ENCODE measurements at places on chromosomes 16 and 17.

- no peak for DNase-seq
- H3K36me3 ChIP-seq, result no peaks in the 10 kb centered on the region
- H3K27me3 ChIP-seq, result no peaks in the 10 kb centered on the region
- H3K4me1 ChIP-seq, result no peaks in the 10 kb centered on the region
- no peak overlapping the region for H3K4me3 ChIP-seq
Observed at GRCh38 chr17:57751348-57751971, 6.4 kb upstream of the CCDC182 start.

DNA sequence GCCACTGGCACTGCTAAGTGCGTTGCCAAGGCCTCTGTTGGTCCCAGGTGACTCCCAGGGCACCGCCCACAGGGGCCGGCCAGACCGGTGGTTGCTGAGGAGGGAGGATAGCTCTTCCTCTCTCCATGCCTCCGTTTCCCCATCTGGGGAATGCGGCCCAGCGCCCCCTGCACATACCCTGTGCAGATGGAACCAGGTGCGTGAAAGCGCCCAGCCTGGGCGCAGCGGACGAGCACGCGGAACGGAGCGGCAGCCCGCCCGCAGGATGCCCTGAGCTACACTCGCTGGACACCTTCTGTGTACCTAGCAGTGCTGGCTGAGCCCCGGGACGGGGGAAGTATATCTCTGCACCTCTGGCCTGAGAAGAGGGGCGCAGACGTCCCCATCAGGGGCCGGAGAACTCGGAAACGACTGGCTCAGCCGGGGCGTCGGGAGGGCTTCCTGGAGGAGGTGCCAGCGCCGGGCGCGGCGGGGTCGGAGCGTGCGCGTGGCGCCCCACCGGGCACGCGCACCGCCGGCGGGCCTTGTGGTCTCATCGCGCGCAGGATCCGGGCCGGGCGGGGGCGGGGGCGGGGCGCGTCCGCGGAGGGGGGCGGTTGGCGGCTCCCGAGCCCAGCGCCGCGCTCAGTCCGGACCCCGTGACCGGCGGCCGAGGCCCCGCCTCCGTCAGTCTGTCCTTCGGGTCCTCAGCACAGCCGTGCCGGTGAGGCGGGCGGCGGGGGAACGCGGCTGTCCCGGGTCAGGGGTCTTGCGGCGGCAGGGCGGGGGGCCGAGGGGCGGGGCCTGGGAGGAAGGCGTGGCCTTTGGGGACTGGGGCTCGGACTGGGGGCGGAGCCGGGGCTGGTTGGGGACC lies at the start of the genes CCDC78 and HAGHL:
TSS of gene CCDC78 (minus strand) at position 6 of the 853 bp plus-strand sequence. CDS start 76 bp downstream, outside the sequence.
TSS of gene HAGHL (plus strand) at position 669 of the 853 bp plus-strand sequence. CDS start 404 bp downstream, outside the sequence.
- no peak within 1 kb of the TSS for H3K27ac ChIP-seq
- H3K4me1 ChIP-seq, result no peaks in the 10 kb centered on the region
- H3K36me3 ChIP-seq, result no peaks in the 10 kb centered on the region
- peak; percentile 49 for DNase-seq

DNA sequence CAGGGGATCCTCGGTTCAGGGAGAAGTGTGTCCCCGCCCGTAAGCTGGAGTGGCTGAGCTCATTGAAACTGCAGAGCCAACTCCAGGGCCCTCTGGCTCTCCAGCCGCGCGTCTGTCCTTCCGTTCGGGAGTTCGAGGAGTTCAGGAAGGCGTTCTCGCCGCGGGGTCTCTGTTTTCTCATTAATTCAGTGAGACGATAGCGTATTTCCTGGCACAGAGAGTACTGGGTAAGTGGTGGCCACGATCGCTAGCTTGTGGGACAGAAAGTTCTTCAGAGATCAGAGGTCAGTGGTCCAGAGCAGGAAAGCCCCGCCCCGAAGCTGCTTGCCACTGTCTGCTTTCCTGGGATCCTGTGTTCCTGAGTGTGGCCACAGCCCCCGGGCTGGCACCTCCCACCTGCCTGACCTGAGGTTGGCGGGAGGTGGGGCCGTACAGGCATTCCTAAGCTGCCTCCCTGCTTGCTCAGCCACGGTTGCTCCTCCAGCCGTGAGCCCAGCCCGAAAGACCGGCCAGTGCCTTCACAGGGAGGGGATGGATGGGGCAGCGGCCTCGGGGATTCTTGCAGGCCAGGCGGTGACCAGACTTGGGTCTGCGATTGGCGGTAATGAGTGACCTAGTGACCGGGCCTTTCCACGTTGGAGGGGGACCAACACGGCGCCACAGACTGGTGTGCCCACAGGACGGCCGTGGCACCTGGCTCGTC lies 8.9 kb downstream of the BAIAP2 start:
- H3K27me3 ChIP-seq, result no peaks in the 10 kb centered on the region
- no peak overlapping the region for H3K4me3 ChIP-seq
- H3K4me1 ChIP-seq, result peaks cover 85% of the 10 kb centered on the region
- no peaks in the 10 kb centered on the region for H3K36me3 ChIP-seq

DNA sequence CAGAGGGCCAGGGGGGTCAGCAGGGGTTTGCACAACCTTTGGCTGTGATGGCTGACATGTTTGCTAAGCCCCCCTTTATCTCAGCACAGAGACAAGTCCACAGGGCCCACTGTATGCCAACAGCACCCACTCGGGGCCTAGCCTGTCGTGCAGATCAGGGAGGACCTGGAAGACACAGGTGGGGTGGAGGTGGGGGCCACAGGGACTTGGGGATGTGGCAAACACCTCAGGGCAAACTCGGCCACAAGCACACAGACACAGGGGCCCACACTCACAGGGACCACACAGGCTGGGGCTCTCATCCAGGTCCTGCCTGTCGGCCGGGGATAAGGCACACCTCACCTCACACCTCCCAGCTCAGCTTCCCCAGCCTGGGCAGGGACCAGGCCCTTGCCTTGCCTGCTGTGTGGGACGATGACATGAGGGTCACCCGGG lies 87.9 kb downstream of the C16orf78 start:
- no peaks in the 10 kb centered on the region for H3K4me1 ChIP-seq
- no peak overlapping the region for H3K27ac ChIP-seq
- H3K27me3 ChIP-seq, result no peaks in the 10 kb centered on the region
- no peaks in the 10 kb centered on the region for H3K36me3 ChIP-seq
- no peak overlapping the region for H3K4me3 ChIP-seq
- DNase-seq, result no peak

- H3K27ac ChIP-seq, result no peak overlapping the region
- H3K4me1 ChIP-seq, result no peaks in the 10 kb centered on the region
- no peaks in the 10 kb centered on the region for H3K27me3 ChIP-seq
- no peak for DNase-seq
- no peak overlapping the region for H3K4me3 ChIP-seq
Observed at GRCh38 chr17:27546624-27547300, 84.2 kb upstream of the LGALS9 start.

GRCh38 chr16:70653406-70653805 lies 7.0 kb downstream of the IL34 start:
- H3K4me3 ChIP-seq, result no peak overlapping the region
- no peak for DNase-seq
- H3K27ac ChIP-seq, result no peak overlapping the region

- H3K27ac ChIP-seq, result no peak overlapping the region
- no peaks in the 10 kb centered on the region for H3K27me3 ChIP-seq
- H3K4me3 ChIP-seq, result no peak overlapping the region
Observed at GRCh38 chr16:35450648-35451047, 1991.2 kb downstream of the TP53TG3F start.

- no peaks in the 10 kb centered on the region for H3K4me1 ChIP-seq
- no peak overlapping the region for H3K27ac ChIP-seq
- no peak overlapping the region for H3K4me3 ChIP-seq
Observed at GRCh38 chr17:10857976-10858375, 20.1 kb upstream of the PIRT start.

GRCh38 chr17:57902800-57903759 lies 52.1 kb downstream of the CUEDC1 start:
- H3K4me1 ChIP-seq, result peaks cover 5% of the 10 kb centered on the region
- peak; percentile 88 for DNase-seq
- H3K27ac ChIP-seq, result peak overlapping the region; percentile 65
- H3K36me3 ChIP-seq, result no peaks in the 10 kb centered on the region
- no peaks in the 10 kb centered on the region for H3K27me3 ChIP-seq

- no peaks in the 10 kb centered on the region for H3K4me1 ChIP-seq
- no peaks in the 10 kb centered on the region for H3K36me3 ChIP-seq
Observed at GRCh38 chr16:5965321-5965720, 867.7 kb upstream of the EEF2KMT start.

DNA sequence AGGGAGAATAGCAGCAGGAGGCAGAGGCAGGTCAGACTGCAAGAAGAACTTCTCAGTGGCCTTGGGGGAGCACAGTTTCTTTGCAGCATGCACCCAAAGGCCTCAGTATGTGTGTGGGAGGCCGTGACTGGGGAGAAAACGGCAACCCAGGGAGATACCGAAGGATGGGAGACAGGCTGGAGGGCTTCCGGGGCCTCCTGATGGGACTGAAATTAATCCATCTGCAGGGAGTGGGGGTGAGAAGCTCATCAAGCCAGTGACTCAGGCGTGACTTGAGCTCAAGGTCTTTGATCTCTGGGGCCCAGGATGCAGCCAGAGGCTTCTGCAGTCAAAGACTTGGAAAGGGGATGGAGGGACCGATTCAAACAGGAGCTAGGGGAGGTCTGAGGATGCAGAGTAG lies 5.1 kb upstream of the C17orf113 start:
- no peaks in the 10 kb centered on the region for H3K27me3 ChIP-seq
- no peak overlapping the region for H3K27ac ChIP-seq
- no peaks in the 10 kb centered on the region for H3K4me1 ChIP-seq
- H3K4me3 ChIP-seq, result no peak overlapping the region

- H3K27me3 ChIP-seq, result no peaks in the 10 kb centered on the region
- no peak overlapping the region for H3K27ac ChIP-seq
- no peaks in the 10 kb centered on the region for H3K36me3 ChIP-seq
- no peak overlapping the region for H3K4me3 ChIP-seq
- no peaks in the 10 kb centered on the region for H3K4me1 ChIP-seq
- DNase-seq, result no peak
Observed at GRCh38 chr16:88521674-88522073, 48.5 kb upstream of the ZC3H18 start.

DNA sequence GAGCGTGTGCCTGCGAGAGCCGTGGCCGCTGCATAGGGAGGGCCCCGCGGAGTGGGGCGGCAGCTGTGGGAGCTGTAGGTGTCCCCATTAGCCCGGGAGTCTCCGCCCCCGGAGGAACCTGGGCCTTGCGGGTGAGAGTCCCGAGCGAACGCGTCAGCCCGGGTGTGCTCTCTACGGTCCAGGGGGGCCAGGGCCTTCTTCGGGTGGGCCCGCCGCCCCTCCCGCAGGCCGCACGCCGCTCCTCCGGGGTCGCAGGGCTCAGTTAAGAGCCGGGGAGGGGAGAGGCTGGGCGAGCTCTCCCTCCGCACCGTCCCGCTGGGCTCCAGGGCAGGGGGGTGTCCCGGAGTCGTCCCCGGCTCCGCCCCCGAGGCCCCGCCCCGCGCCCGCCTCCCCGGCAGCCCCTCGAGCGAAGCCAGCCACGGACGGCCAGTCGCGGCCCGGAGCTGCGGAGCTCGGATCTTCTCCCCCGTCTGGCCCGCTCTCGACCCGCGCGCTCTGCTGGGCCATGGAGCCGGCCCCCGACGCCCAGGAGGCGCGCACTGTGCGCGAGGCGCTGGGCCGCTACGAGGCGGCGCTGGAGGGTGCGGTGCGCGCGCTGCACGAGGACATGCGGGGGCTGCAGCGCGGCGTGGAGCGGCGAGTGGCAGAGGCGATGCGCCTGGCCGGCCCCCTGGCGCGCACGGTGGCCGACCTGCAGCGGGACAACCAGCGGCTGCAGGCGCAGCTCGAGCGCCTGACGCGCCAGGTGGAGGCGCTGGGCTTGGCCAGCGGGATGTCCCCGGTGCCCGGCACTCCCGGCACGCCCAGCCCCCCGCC lies at the start of gene SMTNL2:
TSS of gene SMTNL2 (plus strand) at position 429 of the 816 bp plus-strand sequence. CDS start at position 506, 77 bp downstream.
- peak within 1 kb of the TSS; percentile 33 for H3K4me3 ChIP-seq
- no peaks in the 10 kb centered on the region for H3K4me1 ChIP-seq

DNA sequence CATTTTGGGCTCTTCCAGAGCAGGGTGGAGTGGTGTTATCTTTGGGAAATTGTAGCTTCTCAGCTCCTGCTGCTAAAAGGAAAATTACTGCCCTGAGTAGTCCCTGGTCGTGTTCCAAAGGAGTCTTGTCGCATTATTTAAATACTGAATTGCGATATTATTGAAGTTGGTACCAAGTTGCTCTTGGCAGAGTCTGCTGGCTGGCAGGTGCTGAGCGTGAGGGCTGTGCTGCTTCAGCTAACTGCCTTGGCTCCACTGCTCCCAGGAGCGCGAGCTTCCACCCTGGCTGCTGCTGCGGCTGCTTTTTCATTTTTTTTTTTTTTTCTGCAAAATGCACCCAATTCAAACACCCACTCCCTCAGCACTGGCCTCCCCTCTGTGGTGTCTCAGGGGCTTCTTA lies 289.8 kb downstream of the MAF start:
- DNase-seq, result no peak
- no peak overlapping the region for H3K4me3 ChIP-seq

GRCh38 chr17:4583206-4583605 lies 1.1 kb upstream of the SMTNL2 start:
- no peaks in the 10 kb centered on the region for H3K36me3 ChIP-seq
- H3K27me3 ChIP-seq, result peaks cover 7% of the 10 kb centered on the region
- H3K4me3 ChIP-seq, result no peak overlapping the region

GRCh38 chr16:84995663-84996062 lies 15.7 kb downstream of the ZDHHC7 start:
- peak overlapping the region; percentile 33 for H3K27ac ChIP-seq
- DNase-seq, result peak; percentile 9
- no peaks in the 10 kb centered on the region for H3K36me3 ChIP-seq
- no peaks in the 10 kb centered on the region for H3K27me3 ChIP-seq
- no peaks in the 10 kb centered on the region for H3K4me1 ChIP-seq
- no peak overlapping the region for H3K4me3 ChIP-seq

GRCh38 chr17:44354582-44355561 lies 8.8 kb downstream of the FAM171A2 start:
- H3K4me1 ChIP-seq, result no peaks in the 10 kb centered on the region
- no peak overlapping the region for H3K4me3 ChIP-seq
- H3K36me3 ChIP-seq, result peaks cover 22% of the 10 kb centered on the region
- no peak overlapping the region for H3K27ac ChIP-seq
- no peak for DNase-seq
- no peaks in the 10 kb centered on the region for H3K27me3 ChIP-seq

Data from right lobe of liver (tissue), 6 donors.